ENCODE measurements at places on chromosomes 7 and 10.

GRCh38 chr10:34599026-34599795 is 215.9 kb downstream of the PARD3 start:
- no peak for DNase-seq

GRCh38 chr7:70940597-70940996 is 191.3 kb upstream of the GALNT17 start:
- no peak for DNase-seq

DNA sequence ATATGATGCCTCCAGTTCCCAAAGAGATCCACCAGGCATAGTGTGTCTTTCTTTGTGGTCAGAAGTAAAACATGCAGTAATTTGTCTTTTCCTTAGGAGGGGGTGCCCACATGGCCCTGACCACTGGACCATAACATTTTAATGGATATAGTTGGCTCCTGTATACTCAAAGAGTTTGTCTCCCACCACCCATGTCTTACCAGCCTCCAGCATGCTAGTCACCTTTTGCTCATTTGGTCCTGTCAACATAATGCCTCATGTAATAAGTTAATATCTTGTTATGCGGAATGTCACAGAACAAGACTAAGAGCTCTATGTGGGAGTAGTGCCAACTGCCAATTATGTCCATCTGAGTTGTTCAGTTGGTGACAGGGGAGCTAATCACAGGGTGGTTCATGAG is 83.4 kb upstream of the IFRD1 start:
- DNase-seq, result no peak

GRCh38 chr7:50564640-50565558 is at the start of gene DDC:
Gene DDC (minus strand): TSS chr7:50565405. CDS start chr7:50544085, 21,320 bp downstream.
- DNase-seq, result no peak

DNA sequence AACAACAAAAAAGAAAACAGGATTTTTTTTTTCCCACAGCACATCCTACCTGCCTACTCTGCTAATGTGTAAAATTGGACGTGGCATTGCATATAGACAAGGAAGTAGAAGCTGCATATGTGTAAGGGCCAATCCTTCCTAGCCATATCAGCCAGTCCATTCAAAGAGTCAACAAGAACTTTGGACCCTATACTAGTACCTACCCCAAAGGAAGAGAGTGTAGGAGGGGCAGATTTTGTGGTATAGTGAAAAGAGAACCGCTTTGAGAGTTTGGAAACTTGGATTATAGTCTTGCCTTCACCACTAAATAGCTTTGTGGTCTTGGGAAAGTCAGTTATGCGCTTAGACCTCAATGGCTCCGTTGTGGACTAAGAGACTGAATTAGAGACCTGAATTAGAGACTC is 12.1 kb upstream of the MCU start:
- DNase-seq, result no peak

GRCh38 chr10:112689327-112690072 is 242.5 kb downstream of the VTI1A start:
- no peak for DNase-seq

GRCh38 chr7:21980926-21981500 is 35.3 kb upstream of the CDCA7L start:
- DNase-seq, result no peak

GRCh38 chr10:48531486-48531885 is 73.4 kb downstream of the ARHGAP22 start:
- DNase-seq, result no peak

DNA sequence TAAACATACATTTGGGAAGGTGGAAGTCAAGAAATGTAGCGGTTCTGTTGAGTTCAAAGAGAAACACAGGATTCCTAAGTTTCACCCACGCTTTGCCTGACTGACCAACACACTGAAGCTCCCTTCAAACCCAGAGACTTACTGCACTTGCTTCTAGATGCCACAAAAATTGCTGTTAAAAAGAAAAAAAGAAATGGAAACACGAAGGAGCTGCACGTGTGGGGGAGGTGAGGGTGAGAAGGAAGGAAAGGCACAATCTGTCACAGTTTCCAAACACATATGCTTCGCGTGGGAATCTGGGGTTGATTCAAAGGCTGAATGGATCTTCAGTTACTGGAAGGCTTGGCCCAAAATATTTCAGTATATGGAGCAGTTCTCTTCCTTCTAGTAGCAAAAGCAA is 495.6 kb downstream of the DNAJB6 start:
- no peak for DNase-seq

- peak; percentile 21 for DNase-seq
These were observed 7.8 kb downstream of the RNF216 start for GRCh38 chr7:5773661-5774086.

DNA sequence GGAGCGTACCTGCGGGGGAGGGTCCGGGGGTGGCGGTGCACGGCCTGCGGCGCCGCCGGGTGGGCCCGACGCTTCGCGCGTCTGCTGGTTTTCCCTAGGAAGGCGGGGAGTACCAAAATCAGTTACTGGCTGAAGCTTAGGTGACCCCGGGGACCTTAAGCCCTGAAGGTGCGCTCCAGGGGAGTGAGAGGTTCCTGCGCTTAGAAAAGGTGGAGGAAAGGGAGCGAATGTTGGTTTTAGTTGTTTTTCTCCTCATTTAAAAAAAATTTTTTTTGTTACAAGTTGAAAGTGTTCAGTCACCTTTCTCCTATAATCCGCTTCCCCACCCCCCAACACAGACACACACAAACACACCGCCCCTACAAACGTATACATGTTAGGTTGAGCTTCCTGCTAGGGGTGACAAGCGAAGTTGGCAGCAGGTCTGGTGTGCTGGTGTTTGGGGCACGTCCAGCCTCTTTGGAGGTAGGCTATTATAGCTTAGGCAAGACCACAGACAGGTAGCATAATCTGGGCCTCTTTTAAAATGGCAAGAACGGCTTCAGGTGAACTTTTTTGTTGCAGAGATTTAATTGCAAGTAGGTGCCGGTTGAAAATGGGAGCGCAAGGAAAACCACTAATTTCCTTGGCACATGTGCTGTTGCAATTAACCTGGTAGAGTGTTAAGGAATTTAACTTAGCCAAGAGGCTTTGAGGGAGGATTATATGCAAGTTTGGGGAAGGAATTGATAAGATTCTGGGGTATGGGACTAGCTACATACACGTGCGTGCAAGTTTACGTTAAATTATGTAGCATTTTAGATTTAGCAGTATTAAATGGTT is 945 bp downstream of the ADD3 start:
- DNase-seq, result no peak

- peak; percentile 73 for DNase-seq
These were observed 149.5 kb downstream of the ARID5B start for GRCh38 chr10:62050893-62051433.

DNA sequence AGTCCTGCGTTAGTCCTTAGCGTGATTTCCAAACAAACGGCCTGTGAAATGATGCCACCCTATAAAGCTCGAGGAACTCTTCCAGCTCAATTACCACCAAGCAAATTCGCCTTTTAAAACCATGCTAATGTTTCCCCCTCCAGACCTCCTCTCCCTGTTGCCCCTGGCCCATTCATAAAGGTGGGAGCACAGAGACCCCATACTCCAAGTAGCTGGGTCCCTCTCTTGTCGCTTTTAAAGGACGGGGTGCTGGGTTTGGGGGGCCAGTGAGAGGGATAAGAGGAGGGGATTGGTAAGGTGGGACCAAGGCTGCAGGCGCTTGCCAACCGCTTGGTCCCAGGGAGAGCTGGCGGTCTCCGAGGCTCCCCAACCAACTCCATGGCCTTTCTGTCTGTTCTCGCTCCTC is 1.2 kb downstream of the HMX2 start:
- no peak for DNase-seq

- DNase-seq, result no peak
These were observed 305.6 kb downstream of the RPS24 start for GRCh38 chr10:78339251-78339650.

- DNase-seq, result no peak
These were observed 446.5 kb downstream of the INHBA start for GRCh38 chr7:41256186-41256945.

DNA sequence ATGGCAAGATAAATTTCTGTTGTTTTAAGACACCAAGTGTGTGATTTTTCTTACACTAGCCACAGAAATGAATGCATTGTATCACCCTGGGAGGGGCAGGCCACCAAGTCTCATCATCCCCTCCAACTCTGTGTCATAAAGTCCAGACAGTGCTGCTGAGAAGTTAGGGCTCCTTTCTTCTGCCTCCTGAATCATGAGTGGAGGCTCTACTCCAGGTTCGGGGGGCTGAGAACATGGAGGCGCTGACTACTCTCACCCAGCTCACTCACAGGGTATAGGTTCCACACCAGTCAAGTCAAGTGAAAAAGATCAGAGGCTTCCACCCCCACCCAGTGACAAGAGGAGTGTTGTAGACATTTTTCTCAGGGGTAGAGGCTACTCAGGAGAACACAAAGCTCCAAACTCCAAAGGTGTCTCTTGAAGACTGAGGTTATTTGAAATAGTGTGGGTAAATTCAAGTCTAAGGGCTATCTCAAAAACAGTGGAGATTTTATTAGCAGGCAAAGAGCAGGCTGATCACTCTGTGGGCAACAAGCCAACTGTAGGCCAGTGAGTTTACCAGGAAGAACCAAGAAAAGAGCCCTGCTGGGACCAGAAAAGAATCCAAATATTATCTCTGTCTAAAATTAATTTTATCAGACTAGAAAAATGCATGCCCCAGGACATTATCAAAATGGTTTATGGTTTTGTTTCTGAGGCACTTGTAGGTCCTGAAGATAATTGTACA is 118.6 kb upstream of the RET start:
- DNase-seq, result no peak

GRCh38 chr10:93199191-93199751 is 125.6 kb downstream of the CYP26A1 start:
- peak; percentile 12 for DNase-seq

DNA sequence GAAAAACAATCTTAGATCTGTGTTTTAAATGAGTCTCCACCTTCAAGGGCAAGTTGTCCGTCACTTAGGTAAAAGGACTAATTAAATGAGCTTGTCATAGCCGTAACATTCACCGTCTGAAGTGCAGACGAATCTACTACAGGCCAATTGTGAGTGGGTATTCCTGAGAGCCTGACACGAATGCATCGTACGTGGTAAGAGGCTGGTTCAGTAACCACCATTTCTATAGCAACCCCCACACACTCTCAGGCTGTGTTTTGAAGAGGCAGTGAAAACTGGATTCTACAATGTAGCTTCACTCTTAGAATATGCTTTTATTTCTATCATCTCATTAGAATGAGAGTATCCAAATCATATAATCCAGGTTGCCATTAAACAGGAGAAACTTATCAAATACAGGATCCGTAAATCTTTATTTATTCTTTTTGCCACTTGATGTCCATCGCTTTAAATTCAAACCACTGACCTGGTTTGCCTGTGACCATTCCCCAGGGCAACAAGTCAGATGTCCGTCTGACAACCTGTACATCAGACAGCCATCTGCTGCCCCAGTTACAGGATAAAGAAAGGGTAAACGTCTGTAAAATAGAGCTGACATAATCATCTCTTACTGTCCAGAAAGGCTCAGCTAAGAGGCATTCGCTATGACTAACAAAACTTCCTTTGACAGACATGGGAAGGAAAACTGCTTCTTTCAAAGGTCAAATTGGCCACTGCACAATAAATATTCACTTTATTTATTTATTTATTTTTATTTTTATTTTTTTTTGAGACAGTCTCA is 70.3 kb upstream of the NMT2 start:
- no peak for DNase-seq

DNA sequence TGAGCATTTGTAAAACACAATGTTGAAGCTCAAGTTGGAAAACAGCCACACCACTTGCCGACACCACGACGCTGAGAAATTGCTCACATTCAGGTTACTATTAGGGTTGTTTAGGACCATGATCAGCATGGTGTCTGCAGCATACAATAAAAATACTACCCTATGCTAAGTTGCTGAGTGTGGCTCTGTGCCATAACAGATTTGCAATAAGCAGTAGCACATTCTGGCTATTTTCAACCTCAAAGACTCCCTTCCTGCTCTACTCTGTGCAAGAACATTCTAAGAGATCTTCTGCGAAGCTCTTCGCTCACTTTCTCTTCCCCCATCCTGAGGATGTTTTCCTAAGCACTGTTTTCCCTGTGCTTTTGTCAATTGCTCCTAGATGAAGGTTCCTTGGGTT is 38.3 kb downstream of the GPAM start:
- no peak for DNase-seq

GRCh38 chr7:113918946-113919345 is at the start of gene PPP1R3A:
Gene PPP1R3A (minus strand): TSS chr7:113919009. CDS start chr7:113918996, 13 bp downstream.
- no peak for DNase-seq

GRCh38 chr10:21976280-21976679 is 27.2 kb downstream of the DNAJC1 start:
- DNase-seq, result no peak

DNA sequence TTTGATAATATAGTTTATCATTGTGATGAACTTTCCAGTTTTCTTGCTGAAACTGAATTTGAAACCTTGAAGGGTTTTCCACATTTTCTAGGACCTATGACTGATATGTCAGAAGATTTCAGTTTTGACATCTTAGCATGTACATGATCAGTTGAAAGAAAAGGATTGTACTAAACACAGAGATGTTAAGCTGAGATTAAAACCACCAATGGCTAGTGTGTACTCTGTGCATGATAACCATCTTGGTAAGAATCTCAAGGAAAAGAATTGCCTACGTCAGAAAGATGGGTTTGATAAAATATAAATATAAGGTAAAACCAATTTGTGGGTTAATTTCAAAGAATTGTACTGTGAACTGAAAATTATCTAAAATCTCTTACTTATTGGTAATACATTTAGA is 776.4 kb downstream of the GATA3 start:
- no peak for DNase-seq

DNA sequence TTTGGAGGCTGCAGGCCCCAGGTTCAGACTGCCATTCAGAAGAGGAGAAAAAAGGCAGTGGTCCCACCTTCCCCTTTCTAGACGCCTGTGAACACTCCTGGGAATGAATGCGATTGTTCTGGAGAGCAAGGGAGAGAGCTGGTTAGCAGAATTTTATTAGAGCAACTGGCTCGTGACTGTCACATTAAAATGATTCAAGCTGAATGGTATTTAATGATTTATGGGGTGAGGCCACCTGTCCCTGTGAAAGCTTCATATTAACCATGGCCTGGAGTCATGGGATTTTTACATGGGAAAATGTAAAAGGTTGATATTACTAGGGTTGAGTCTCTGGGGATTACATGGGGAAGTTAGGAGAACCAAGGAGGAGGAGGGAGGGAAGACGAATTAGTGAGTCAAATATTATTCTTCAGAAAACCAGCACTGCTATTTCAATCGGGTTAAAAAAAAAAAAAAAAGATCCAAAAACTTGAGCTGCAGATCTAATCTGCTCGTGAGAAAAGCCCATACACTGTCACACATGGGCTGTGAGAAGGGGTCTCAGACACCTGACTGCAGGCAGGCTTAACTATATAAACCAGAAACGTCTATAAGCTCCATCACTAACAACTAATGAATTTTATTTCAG is 8.3 kb downstream of the CXCL12 start:
- DNase-seq, result no peak

DNA sequence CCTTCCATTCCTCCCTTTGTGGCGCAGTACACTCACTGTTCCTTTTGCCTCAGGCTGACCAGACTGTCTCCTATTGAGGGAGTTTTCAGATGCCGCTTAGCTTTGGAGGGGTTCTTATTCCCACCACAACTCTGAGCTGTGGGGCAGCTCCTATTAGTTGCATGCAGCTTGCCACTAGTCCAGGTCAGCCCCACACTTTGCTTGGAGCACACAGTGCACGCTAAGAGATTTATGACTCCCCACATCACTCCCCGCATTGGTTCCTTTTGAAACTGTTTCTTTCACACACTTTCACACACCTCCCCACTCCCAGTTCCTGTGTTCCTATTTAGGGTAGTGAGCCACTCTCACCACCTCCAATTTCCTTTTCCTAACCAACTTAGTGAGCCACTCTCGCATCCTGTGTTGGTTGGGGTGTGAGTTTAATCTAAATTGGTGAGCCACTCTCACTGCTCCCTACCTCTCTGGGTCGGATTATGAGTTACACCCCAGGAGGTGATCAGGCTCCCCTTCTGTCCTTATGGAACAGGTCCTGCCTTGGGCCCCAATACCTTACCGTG is 10.4 kb upstream of the ZNF485 start:
- no peak for DNase-seq

GRCh38 chr7:94239661-94240234 is 154.9 kb upstream of the COL1A2 start:
- DNase-seq, result no peak
